ENCODE measurements at places on chromosomes 7 and 10.

DNA sequence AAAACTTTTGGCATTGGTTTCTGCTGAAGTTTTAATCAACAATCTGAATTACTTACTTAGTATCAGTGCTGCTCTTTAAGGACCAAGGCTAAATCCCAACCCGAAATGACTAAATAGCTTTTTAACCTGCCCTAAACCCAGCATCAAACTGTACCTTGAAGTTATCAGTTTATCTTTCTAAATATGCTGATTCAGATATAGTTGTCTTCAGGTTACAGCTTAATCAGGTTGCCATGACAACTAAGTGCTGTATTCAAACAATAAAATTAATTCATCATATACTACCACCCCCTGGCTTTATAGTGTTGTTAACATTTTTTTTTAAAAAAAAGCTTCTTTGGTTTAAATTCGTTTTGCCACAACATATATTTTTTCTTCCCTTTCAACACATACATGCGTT is 239.6 kb downstream of the TWIST1 start:
- DNase-seq: no peak

DNA sequence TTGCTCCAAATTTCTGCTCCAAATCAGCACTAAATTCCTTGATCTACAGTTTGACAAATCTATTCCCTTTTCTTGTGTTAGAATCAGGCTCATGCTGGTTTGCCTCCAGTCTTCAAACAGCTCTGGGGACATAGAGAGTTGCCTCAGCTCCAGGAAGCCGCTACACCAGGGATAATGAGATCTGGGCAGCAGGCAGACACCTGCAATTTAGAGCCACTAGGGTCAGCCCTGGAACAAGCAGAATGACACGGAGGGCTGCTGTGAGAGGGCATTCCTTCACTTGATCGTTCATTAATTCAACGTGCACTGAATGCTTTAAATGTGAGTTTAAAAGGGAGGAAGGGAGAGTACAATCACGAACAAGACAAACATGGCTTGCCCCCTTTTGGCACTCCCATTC is 3.7 kb upstream of the ELMO1 start:
- no peak for DNase-seq

- no peak for DNase-seq
Measured at GRCh38 chr10:120988751-120989150, 137.6 kb downstream of the WDR11 start.

GRCh38 chr10:116744163-116744753 is 1.9 kb upstream of the HSPA12A start:
- no peak for DNase-seq

GRCh38 chr7:7897949-7898515 is 70.6 kb upstream of the GLCCI1 start:
- DNase-seq: no peak

DNA sequence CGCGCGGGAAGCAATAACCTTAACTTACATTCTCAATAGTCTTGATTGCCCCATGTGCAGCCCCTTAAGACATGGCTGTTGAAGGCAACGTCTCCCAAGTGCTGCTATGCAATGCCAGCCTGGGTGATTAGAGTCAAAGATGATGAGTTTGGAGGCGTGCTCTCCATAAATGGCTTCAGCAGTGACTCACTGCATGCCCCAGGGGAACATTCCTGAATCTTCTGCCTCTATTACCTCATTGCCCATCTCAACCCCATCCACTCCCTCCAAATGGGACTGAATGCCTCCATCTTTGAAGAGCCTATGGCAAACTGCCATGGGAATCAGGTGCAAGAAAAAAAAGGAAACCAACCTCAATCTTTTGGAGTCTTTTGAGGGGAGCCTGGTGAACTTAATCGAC is 282.8 kb downstream of the SNX10 start:
- no peak for DNase-seq

GRCh38 chr10:29908962-29909361 is 150.4 kb downstream of the JCAD start:
- no peak for DNase-seq

DNA sequence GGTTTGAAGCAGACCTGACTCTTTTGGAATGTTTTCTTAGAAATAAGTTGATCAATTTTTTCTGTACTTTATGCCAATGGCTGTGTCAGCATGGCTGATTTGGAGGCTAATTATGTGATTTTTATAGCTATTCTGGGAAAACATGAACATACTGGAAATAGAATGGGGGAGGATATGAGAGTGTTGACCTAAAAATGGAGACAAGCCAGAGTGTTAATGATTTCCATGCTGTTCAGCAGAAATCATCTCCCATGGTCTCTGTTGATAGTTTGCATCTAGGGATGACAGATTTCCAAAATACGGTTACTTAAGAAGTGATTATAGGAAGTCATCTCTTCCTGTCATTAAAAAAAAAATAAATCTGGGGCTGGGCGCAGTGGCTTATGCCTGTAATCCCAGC is 32.7 kb upstream of the DMTF1 start:
- DNase-seq: no peak

GRCh38 chr10:130337696-130338635 is 201.8 kb downstream of the GLRX3 start:
- no peak for DNase-seq

DNA sequence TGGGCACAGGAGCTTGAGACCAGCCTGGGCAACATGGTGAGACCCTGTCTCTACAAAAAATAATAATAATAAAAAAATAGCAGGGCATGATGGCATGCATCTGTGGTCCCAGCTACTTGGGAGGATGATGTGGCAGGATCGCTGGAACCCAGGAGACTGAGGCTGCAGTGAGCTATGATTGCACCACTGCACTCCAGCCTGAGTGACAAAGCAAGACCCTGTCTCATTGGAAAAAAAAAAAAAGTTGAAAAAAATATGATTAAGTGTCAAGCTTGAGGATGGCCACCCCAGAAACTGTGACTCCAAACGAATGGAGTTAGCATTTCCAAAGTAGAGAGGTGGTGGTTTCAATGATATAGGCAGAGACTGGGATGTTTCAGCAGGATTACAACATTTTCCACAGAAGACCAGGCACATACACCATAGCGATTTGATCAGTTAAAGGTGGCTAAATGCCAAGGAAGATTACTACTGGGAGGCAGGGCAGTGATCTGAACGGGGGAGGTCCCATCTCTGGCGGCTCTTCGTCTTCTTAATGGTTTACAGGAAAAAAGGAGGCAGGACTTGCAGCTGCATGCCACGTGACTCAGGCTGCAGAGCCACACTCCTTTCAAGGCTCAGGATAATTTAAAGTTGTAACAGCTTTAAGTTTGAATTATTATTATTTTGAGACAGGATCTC is 250.6 kb upstream of the GALNT17 start:
- peak; percentile 25 for DNase-seq

GRCh38 chr7:76294344-76295024 is 8.0 kb upstream of the HSPB1 start:
- peak; percentile 92 for DNase-seq

DNA sequence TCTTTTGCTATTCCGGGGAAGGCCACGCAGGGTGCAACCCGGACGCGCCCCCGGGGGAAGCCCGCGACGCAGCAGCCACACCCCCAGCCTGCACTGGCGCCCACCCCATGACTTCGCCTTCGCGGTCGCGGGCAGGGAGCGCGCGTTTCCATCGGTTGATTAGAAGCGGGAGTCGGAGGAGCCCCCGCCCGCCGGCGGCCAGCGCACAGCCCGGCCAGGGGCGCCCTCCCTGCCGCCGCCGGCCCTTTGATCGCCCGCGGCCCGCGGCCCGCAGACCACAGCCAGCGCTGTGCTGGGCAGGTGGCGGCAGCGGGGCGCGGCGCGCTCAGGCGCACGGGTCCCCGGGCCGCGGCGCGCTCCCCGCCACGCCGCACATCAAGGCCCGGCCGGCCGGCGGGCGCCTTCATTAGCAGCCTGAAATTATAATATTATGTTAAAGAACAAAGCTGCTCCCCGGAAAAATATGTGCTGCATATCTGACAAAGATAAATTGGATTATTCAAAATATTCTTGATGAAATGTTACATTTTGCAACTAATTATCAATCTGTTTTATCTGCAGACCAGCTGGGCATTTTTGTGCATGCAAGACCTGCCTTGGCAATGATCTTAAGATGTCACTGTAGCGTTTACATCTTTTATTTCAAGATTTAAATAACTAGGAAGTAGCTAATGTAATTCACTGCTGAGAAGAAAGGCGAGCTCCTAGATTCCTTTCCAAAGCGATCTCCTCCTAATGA is 160.7 kb upstream of the MKI67 start:
- DNase-seq: peak; percentile 79

GRCh38 chr7:114554781-114555537 is 140.3 kb downstream of the FOXP2 start:
- DNase-seq: no peak

Data from SK-N-SH (cell line).